Stimulated activated CD8-positive, alpha-beta memory T cell treated with anti-CD3 and anti-CD28 coated beads, Interleukin-7, amount 100 ng/mL, for 1 hour (primary cell): ENCODE measurements at places on chromosomes 4 and X.

- no peak for DNase-seq
Measured at GRCh38 chr4:65535113-65535512, 135.2 kb downstream of the EPHA5 start.

- no peak for DNase-seq
Measured at GRCh38 chrX:153865321-153865580, 20.7 kb downstream of the L1CAM start.

DNA sequence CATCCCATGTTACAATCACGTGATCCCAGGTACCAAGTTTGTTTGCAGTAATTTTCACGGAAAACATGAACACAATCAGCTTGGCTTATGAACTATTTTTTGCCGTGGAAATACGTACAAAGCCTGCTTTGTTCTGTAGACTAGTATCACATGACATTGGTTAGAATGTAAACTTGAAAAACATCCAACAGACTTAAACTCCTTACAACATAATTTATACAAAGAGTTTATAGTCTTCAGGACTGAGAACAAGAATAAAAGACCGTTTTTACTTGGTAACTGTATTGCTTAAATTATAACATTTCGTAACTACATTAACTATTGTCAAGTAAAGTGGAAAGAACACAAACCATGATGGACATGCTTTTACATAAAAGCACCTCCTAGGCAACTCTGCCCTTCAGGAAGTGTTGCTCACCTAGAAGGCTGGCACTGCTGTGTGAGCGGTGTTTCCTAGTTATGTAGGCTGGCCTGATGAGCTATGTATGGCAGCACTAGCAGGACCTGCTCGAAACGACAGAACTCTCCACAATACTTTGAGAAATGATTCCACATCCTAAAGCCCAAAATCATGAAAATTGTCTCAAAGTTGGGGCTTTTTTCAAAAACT, 41.8 kb upstream of the WDR1 start:
- no peak for DNase-seq

- DNase-seq, result no peak
Measured at GRCh38 chrX:36609616-36610585, 398.3 kb upstream of the FAM47C start.

- DNase-seq, result no peak
Measured at GRCh38 chr4:176150356-176150682, 45.1 kb downstream of the SPATA4 start.

DNA sequence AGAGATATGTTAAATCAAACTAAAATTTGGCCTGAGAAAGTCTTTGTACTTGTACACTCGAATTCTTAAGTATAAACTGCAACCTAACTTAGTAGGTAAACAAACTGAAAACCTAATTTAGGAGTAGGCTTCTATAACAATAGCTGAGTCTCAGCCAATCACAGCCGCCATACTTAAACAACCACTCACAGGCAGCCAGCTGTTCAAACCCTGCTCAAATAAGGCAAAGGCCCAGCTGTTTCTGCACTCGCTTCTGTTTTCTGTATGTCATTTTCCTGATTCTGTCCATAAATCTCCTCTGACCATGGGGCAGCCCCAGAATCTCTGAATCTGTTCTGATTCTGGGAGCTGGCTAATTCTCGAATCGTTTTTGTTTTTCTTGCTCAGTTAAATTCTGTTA, 7.8 kb upstream of the PLS3 start:
- DNase-seq, result no peak

- DNase-seq, result no peak
Measured at GRCh38 chrX:65933085-65933589, 106.7 kb downstream of the VSIG4 start.

GRCh38 chr4:82753238-82753637, 45.4 kb downstream of the SCD5 start:
- DNase-seq, result no peak

DNA sequence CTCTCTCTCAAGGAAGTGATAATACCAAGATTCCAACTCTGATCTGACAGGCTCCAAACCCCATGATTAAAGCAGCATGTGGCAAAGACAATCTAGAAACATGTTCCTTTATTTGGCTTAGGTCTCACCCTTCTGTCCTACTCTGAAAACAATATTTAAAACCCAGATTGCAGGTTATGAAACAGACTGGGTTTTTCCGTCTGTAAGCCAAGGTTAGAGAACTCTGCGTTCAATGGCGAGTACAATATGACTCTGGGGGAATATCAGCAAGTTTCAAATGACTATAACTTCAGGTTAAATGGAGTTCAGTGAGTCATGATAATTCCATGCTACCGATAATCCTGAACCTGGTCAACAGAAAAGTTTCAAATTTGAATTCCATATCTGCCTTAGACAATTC, 50.8 kb downstream of the ANAPC10 start:
- DNase-seq, result no peak

- no peak for DNase-seq
Measured at GRCh38 chr4:39415678-39416283, 9.1 kb downstream of the KLB start.

DNA sequence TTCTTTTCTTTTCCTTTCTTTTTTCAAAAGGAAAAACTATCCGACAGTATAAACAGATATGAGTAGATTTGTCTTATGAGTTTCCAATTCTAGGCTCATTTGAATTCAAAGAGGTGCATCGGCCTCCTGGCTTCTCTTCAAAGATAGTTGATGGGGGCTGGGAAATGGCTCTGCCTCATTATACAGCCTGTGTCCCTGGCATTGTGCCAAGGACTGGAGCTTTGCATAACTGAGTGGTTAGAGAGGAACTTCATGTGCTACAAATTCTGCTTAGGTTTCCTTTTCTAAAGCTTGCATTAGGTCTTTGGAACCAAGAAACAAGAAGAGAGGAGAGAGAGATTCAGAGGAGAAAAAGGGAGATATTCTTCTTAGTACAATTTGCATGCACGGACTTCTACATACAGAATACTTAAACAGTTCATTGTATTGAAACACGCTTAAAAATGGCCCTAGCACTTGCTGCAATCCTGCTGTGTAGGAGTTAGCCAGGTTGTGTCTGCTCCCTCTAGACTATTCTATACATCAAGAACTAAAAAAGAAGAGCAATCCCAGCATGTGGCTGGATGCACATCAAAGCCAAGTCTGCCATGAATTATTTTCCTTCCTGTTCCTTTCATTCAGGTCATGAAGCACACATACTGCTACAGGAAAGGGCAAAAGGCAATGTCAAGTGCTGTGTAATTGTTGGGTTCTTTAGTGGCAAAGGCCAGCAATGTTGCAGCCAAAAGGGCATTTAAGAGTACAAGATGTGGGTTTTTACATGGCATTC, 70.9 kb downstream of the INTS12 start:
- DNase-seq, result no peak

DNA sequence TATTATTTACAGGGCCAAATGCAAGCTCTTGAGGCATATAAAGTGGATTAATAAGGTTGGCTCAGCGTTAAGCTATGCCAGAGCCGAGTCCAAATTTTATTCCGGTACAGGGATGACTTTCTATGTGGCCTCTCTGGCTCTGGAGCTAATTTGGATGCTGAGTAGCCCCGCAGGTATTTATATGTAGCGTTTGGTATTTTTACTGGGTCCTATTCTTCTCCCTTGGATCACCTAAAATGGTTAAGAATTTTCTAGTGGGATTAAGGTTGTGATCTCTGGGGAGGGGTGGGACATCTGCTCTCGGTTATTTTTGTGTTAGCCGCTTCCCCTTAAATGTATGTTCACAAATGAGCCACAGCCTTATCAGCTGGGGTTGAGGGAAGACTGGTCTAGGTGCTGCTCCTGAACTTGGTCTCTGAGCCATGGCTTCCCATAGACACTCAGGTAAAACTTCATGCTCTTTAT, 49.4 kb downstream of the FHL1 start:
- no peak for DNase-seq

DNA sequence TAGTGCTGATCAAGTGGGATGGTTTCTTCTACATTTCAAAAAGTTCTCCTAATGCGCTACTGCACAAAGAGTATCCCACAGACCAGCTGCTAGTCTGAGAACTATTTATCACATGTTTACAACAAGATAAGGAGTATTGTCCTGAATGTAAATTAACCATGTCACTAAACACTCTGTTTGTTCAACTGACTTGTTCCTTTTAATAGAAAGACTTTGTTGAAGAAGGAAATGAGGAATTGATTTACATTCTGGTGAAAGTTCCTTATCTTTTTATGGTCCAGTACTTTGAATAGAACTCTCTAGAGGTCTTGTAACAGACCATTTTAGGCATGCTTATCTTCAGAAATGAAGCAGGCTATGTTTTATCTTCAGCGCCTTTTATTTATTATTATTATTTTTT, 67.3 kb upstream of the IL13RA1 start:
- DNase-seq, result no peak

- no peak for DNase-seq
Measured at GRCh38 chrX:129663171-129663570, 8.4 kb upstream of the APLN start.

- DNase-seq, result no peak
Measured at GRCh38 chr4:149784018-149784417, 31.6 kb downstream of the IQCM start.

GRCh38 chr4:121462660-121463261, 81.9 kb upstream of the QRFPR start:
- DNase-seq, result no peak

DNA sequence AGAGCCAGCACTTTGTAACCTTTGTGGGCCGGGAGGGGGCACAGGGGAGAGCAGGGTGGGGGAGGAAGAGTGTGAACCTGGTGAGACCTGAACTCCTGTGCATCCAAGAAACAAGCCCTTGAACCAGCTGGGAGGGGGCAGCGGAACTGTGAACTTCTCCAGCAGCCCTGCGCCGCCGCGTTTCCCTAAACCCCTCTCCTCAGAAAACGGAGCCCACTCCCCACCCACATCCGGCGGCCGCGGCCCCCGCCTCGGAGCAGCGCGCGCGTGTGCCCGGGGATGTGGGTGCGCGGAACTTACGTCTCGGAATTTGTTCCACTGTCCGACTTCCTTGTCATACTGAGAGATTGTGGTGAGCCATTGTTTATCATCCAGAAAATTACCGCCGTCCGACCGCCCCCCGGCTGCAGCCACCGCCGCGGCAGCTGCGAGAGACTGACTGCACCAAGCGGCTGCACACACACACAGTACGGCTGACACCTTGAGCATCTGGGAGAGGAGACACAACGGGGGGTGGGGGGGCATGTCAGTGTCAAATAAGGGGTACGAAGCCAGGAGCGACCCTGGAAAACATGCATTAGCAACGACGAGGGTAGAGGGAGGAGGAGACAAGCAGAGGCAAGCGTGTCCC, 494 bp downstream of the SPOCK3 start:
- no peak for DNase-seq

GRCh38 chr4:43362875-43363636, 470.5 kb downstream of the GRXCR1 start:
- no peak for DNase-seq

DNA sequence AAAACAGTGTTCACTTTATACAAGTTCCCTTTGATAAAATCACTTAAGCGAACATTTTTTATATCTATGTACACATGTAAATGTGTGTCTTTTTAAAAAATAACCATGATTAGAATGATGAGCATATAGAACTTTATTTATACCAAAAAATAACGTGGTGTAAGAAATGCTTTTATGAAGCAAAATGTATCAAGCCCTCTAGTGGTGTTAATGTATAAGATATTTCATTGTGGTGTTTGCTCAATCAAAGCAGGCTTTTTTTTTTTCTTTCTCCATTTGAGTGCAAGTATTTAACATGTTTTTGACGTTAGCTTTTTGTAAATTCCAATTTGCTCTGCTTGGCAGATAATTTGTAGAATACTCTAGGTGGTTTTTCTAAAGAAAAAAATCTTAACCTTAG, 2092.4 kb upstream of the TENM3 start:
- DNase-seq, result no peak

DNA sequence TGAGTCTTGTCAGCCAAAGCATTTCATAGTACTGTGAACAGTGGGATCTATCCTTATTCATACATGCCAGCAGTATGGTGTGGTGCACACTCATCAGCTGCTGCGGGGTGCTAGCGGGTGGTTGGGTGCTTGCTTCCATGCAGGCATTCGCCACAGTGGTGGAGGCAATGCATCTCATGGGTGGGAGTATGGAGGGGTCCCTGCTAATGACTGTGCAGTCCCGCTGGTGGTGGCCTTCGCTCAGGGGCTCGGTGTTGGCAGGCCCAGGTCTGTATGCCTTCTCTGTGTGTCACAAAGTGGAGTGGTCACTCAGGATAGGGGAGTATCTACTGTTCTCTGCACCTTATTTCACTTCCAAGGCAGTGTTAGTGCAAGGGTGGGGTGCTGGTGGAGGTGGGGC, 122.6 kb downstream of the POU3F4 start:
- DNase-seq, result no peak

DNA sequence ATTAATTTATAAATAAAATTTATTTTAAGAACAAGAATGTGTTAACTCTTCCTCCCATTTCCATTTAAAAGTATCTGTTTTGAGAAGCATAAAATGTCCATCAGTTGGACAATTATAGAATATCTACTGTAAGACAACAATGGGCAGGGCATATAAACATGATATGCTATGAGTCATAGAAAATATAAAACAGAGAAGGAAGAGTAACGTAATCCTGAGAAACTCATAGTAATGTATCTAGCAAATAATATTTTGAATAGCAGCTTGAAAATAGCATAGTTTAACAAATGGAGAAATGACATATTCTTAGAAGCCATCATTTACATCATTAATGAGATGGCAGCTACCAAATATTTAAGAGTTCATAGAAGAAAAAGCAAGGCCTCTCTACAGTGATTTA, 820.3 kb upstream of the PCDH10 start:
- no peak for DNase-seq

DNA sequence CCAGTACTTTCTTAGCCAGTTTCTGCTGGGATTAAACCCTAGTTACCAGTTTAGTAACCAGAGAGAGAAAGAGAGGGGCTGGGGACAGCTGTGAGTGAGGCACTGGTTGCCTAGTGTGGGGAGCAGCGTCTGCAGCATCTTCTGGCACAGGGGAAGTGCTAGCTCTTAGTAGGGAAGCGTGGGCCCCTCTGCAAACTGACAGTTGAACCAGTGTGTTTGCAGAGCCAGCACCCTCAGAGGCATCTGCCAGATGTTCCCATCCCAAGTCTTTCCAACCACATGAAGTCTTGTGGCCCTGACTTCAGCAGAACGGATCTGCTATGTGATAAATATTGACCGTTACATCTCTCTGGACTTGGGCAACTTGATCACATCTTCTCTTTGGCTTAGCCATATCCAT, 15.0 kb downstream of the RBMX2 start:
- DNase-seq, result no peak

DNA sequence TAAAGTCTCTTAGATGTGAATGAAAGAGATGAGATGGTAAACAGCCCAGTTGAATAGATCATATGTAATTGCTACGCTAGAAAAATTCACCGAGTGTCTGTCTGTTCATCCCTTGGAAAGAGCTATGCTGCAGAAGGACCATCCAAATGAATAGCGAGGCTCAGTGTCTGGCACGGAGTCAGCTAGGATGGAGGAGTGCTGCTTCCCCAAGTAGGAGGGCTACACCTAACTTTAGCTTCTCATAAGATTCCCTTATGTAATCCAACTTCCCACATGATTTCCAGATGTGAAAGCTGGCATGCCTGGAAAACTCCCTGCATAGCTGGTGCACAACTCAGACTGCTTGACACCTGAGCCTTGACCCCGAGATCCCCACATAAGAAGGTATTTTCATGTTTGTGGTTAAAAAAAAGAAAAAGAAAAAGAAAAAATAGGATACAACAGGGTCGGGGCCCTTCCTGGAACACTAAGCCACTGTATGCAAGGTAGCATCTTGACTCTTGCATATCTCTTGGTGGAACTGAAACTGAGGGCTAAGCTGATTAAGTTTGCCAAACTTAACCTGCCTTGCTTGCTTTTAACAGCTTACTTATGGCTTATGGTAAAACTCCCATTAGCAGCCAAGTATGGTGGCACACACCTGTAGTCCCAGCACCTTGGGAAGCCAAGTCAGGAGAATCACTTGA, 82.3 kb downstream of the FREM3 start:
- DNase-seq, result no peak
